T-cell (primary cell): ENCODE measurements at places on chromosomes 11 and 22.
A peak's percentile ranks its signal among the peaks of the same experiment; 100 is the strongest.

- DNase-seq, result no peak
Observed at GRCh38 chr11:126969865-126970479, 30.6 kb downstream of the KIRREL3 start.

DNA sequence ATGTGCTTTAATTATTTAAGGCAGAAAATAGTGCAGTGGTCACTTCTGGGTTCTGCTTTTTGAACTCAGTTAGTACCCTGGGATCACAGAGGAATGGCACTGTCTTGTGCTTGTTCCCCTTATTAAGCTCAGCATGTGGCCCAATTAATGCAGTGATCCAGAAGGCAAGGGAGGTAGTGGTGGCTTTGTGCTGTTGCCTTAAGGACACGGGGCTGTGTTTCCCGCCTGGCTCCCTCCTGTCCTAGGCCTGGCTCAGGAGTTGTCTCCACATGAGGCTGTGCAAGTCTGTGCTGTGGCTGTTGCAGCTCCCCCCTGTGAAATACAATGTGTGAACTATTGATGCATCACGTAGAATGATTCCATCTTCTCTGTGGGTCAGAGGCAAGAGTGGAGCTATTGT, 49.2 kb upstream of the CABP7 start:
- no peak for DNase-seq

GRCh38 chr11:122755409-122755808, 82.9 kb upstream of the CRTAM start:
- DNase-seq, result no peak

DNA sequence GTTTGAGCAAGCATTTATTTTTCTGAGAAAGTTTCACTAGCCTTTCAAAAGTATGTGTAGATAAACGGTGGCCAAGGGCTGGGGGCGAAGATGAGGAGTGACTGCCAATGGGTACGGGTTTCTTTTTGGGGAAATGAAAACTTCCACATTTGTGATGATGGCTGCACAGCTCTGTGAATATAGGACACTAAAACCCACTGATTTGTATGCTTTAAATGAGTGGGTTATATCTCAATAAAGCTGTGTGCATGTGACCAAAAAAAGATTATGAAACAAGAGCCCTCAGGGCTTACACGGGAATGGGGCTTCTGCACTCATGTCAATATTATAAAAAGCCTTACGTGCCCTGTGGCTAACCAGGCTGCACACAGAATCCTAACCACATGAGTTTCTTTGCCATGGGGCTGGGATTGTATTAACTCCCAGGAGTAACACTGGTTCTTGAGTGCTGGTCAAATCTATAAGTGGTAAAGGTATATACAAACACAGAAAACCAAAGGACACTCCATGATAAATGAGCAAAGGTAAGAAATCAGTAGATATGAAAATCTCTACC, 31.3 kb downstream of the ABCC8 start:
- DNase-seq, result no peak

DNA sequence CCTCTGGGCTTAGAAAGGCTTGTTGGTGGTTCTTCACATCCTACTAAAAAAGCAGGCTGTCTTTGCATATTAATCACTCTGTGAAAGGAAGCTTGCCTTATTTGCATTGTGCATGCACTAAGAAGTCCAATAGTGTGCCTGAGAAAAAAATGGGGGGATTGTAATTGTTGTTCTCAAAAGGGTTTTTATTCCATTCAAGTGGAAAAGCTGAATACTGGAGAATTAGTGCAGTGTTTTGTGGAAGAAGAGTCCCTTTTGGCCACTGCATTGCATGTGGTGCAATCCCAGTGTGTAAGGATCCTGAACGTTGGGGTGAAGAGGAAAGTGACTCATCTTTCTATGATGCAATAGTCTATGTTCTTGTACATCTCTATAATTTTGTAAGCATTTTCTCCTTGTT, 16.5 kb downstream of the NCAM1 start:
- no peak for DNase-seq

GRCh38 chr22:26362471-26362870, 66.6 kb upstream of the ASPHD2 start:
- no peak for DNase-seq

DNA sequence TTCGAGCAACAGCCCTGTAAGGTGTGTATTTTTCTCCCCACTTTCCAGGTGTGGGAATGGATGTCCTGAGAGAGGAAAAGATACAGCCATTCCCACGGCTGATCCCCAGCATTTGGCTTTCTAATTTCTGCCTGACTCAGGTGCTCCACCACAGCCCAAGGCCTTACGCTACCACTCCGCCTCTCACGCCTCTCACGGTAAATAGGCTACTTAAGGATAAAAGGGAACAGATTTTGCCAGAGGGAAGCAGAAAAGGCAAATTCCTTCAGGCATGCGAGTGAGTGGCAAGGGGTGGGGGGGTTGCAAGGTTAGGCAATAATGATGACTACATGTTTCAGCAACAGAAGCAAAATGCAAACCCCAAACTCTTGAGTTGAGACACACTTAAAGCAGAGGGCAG, 9.2 kb downstream of the PVALB start:
- no peak for DNase-seq

DNA sequence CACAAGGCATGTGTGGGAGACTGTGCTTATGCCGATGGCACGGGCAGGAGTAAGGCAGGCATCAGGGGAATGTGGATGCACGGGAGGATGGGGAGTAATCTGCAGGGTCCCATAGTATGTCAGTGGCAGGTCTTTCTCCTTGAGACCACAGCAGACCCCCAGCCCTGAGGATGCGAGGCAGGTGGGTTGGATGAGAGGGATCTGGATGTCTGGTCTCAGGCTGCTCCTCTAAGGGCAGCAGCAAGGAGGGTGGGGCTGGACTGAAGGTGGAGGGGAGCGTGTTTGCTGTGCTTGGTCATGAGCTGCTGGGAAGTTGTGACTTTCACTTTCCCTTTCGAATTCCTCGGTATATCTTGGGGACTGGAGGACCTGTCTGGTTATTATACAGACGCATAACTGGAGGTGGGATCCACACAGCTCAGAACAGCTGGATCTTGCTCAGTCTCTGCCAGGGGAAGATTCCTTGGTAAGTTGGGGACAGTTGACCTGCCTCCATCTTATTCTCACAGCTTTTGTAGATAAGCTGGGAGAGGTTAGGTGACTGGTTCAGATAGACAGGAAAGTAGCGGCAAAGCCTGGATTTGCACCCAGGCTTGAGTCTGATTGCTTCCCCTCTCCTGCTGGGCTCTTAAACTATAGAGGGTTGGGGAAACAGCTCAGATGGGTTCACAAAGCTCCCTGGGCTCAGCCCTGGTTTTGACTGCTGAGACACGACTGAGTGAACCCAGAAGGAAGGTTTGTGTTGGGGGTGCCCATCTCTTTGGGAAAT, at the start of gene APOL1:
APOL1 (plus strand) TSS at position 380 of the 769 bp plus-strand sequence. CDS start 1,823 bp downstream, outside the sequence.
- no peak for DNase-seq

DNA sequence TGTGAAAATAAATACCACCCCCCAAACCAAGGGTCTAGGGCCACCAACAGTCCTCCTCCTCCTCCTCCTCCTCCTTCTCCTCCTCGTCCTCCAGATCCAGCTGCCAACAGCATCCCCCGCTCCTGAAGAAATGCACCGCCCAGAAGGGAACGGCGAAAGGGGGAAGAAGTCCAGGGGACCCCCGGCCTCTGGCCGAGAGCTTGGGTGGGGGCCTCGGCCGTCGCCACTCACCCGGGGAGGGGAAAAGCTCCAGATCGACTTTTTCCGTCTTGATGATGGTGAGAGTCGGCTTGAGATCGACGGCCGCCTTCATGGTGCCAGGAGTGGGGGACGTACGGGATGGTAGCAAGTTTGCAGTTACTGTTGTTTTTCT, 65.7 kb downstream of the ETS1 start:
- DNase-seq, result no peak

DNA sequence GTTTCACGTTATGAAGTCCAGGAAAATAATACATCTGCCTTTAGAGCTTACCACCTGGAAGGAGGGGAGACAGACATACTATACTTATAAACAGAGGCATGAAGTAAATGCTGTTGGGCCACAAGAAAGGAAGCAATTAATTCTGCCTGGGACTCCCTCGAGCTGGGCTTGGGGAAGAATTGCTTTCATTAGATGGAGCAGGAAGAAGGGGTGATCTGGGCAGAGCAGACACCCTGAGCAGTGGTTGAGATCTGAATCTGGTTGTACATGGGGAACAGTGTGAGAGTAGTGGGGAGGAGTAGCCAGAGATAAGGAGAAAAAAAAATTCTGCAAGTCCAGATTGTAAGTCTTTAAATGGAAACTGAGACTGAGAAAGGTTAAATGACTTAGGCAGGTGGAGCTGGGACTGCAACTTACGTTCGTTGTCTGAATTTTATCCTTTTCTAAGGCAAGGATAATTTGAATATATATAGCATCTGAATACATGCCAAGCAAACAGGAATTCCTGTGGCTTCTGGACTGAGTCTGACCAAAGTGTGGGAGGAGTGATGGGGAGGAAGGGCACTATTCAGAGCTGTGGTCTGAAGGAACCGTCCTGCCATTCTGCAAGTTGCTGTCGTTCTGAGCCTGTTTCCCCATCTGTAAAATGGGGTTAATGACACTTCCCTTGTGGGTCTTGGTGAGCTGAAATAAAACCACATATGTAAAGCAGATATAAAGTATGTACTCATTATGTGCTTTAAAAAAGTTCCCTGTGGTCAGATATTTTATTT, 7.9 kb downstream of the NCAM1 start:
- no peak for DNase-seq

- no peak for DNase-seq
Observed at GRCh38 chr11:70532731-70533130, 134.4 kb downstream of the CTTN start.

GRCh38 chr11:45663486-45664375, 1.7 kb downstream of the CHST1 start:
- no peak for DNase-seq

- peak; percentile 29 for DNase-seq
Observed at GRCh38 chr22:22748297-22748743, 103.9 kb downstream of the GGTLC2 start.

DNA sequence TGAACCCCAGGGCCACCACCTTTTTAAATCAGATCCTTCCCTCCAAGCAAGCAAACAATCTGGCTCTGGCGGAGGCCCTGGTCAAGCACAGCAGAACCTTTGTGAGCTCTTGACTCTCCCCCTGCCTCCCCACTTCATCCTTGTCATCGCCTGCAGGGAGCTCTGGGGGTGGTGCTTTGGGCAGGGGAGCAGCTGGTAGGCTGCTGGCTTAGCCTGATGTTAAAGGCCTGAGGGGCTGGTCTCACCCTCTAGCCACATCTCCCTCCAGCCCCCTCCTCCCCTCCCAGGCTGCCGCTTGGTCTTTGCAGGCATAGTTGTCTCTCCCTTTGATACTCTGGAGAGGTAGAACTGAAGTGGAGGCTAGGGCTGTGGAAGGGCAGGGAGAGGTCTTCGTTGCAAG, 50.9 kb downstream of the THAP12 start:
- DNase-seq, result no peak

DNA sequence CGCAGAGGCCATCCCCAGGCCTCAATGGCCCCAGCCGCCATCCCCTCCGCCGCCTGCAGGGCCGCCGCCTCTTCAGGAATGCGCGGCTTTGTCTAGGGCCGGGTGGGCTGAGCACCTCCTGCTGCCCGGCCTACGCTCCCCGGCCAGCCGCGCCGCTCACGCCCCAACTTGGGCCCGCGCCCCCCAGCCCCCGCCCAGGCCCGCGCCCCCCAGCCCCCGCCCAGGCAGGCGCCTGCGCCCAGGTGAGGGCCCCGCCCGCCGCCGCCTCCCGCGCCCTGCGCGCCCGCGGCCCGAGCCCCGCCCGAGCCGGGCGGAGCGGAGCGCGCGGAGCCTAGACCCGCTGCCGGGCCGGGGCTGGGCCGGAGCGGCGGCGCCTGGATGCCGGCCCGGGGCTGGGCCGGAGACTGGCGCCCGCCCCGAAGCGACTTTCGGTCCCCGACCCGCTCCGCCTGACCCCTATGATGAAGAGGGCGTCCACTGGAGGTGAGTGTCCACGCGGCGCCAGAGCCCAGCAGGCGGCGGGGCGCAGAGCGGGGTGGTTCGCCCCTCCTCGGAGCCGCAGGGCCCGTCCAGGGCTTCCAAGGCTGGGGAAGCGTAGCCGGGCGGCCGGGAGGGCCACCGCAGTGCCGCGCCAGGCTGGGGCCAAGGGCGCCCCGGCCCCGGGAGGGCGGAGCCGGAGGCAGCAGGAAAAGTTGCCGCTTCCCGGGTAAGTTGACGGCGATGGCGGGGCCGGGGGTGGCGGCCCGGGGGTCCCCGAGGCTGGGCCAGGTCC, 34.3 kb upstream of the PRODH start:
- no peak for DNase-seq

GRCh38 chr11:3775736-3776406, 21.5 kb downstream of the NUP98 start:
- DNase-seq, result no peak

- no peak for DNase-seq
Observed at GRCh38 chr11:45470151-45470793, 184.1 kb upstream of the SYT13 start.

DNA sequence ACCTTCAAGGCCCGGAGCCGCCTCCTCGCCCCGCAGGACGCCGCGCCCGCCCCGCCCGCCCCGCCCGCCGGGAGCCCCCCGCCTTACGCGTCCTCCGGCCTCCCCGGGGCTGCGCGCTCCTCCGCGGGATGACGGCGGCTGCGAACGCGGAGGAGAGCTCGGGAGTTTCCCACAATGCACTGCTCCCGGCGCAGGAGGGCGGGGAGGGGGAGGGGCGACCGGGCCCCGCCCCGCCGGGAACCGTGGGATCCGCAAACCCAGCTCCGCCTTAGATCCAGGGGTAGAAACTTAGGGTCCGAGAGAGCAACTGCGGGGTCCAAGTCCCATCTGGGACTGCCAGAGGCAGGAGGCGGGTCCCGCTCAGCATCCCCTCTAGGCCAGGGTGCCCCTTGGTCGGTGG, at the start of gene CEND1:
CEND1 (minus strand) TSS at position 148 of the 400 bp plus-strand sequence. CDS start 1,514 bp downstream, outside the sequence.
- no peak for DNase-seq

DNA sequence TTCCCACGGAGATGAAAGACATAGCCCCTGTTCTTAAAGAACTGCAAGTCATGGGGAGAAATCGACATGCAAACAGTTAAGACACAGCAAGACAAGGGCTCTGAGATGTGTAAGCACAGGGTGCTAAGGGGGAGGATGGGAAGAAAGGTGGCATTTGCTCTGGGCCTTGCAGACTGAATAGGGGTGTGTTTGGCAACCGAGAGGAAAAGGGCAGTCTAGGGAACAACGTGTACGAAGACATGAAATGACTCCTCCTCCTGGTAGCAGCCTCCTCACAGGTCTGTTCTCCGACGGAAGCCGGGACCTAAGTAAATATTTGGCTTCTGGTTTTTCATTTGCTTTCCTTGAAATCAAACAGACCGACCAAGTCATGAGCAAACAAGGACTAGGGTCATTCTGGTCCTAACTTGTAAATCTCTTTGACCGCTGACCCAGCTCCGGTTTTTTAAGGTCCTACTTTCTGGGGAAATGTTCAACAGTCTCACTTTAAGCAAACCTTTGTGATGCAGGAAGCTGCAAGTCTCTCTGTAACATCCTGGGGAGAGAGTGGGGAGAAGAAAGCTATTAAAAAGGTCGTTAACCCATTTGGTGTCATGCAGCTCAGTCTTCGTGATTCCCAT, 19.7 kb downstream of the NNMT start:
- DNase-seq, result no peak

GRCh38 chr11:27705873-27706820, 5.9 kb upstream of the BDNF start:
- no peak for DNase-seq

- DNase-seq, result no peak
Observed at GRCh38 chr11:134640536-134640935, 228.5 kb upstream of the B3GAT1 start.

- DNase-seq, result no peak
Observed at GRCh38 chr11:110720431-110721275, 8.4 kb upstream of the ARHGAP20 start.
